ENCODE measurements at places on chromosomes 4 and X.

DNA sequence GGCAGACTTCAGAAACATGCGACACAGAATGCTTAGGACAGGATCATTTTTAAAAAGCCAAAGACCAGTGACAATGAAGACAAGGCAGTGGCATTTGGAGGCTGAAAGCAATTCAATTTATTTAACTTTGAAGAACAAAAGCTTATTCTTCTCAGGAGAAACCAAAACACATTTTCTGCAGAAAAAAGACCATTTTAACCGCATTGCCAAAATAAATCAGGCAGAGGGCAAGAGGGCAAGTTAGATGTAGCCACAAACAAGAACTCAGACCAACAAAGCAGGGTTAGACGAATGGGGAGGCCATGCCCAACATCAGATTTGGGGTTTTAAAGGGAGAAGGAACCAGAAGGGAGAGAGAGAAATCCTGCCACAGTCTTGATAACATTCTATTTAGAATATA, 58.9 kb downstream of the RELL1 start:
- DNase-seq: no peak

DNA sequence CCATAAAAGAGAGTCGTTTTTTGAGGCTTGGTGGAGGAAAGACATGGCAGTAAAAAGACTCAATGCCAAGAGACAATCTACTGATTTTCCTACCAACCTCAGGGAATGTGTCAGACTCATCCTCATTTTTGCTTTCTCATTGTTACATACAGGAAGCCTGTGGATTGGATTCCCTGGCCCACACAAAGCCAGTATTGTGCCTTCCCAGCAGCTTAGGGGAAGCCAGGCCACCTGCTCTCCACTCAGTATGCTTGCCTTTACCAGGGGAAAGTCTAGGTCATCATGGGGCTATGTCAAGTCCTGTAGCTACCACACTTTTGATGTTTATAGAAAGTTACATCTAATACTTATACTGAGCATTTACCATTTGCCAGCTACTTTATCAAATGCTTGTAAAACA, 11.0 kb downstream of the BMX start:
- DNase-seq: no peak

DNA sequence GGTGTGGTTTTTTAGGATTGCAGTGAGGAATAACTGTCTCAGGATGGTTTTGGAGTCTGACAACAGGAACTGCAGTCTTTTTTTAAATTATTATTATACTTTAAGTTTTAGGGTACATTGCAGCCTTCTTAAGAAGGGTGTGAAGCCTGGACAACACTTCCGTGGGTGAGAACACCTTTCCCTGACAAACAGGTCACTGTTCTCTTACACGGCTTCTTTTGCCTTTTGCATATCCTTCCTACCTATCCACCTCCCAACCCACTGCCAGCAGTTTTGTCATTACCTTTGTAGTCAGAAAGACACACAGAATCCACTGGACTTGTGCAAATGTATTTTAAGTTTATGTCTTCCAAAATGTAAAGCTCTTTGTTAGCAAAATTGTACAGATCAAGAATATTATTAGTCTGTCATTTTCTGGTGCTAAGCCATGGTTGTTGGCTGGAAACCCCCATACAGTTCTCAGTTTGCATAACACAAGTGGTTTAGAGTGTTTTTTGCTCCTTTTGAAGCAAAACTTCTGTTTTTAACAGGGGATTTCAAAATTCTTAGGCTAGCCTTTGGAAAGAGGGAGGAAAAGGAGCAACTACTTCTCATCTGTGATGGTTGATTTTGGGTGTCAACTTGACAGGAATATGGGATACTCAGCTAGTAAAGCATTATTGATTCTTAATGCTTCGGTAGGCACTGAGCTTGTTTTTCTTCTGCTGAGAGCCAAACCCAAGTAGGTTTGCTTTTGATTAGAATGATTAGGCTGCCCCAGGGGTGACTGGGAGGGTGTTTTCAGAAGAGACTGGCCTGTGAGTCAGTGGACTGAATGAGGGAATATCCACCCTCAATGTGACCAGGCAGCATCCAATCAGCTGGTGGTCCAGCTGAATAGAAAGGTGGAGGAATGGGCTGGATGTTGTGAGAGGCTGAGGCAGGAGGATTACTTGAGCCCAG, 29.4 kb upstream of the KLHL2 start:
- no peak for DNase-seq

- no peak for DNase-seq
Measured at GRCh38 chr4:993111-994029, at the start of gene SLC26A1. TSS of gene SLC26A1 (minus strand) at chr4:993404. CDS start at chr4:991703, 1,701 bp downstream.

- no peak for DNase-seq
Measured at GRCh38 chr4:2082627-2083026, 23.5 kb downstream of the NAT8L start.

- DNase-seq: no peak
Measured at GRCh38 chr4:145130788-145131399, 32.8 kb downstream of the ABCE1 start.

GRCh38 chr4:101356928-101357327, 9.6 kb upstream of the PPP3CA start:
- no peak for DNase-seq

- no peak for DNase-seq
Measured at GRCh38 chr4:73676861-73677323, 56.7 kb upstream of the RASSF6 start.

GRCh38 chr4:55933611-55934010, 15.1 kb upstream of the CEP135 start:
- DNase-seq: no peak

GRCh38 chr4:6989331-6989923, 53.7 kb upstream of the TADA2B start:
- no peak for DNase-seq

GRCh38 chrX:139766545-139766983, 58.6 kb upstream of the MCF2 start:
- no peak for DNase-seq

GRCh38 chr4:98951710-98952109, 22.8 kb upstream of the EIF4E start:
- no peak for DNase-seq

- no peak for DNase-seq
Measured at GRCh38 chr4:52841682-52842456, 20.2 kb upstream of the RASL11B start.
